Muscle of back (tissue), 13 donors: ENCODE measurements at places on chromosomes 6 and 20.

- DNase-seq, result no peak
Measured at GRCh38 chr6:111845441-111845871, 27.8 kb downstream of the FYN start.

- no peak for DNase-seq
Measured at GRCh38 chr6:117384659-117385058, 41.1 kb downstream of the ROS1 start.

DNA sequence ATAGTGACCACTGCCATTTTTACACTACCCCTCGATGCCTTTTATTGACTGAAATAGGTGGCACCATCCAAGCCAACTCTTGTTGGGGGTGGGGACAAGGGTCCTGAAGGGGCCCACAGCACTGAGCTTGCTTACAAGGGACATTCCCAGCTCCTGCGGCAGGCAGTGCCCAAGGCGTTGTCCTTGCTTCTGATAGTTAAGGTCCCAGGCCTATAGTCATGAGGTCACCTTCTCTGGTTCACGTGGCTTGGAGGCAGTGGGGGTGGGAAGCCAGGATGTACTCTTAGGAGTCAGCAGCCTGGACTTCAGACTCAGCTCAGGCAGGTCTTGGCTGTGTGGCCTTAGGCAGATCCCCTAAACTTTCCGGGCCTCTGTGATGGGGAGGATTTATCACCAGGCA, 48.6 kb downstream of the TOX2 start:
- no peak for DNase-seq

GRCh38 chr20:17822039-17822438, 122.3 kb downstream of the BANF2 start:
- no peak for DNase-seq

DNA sequence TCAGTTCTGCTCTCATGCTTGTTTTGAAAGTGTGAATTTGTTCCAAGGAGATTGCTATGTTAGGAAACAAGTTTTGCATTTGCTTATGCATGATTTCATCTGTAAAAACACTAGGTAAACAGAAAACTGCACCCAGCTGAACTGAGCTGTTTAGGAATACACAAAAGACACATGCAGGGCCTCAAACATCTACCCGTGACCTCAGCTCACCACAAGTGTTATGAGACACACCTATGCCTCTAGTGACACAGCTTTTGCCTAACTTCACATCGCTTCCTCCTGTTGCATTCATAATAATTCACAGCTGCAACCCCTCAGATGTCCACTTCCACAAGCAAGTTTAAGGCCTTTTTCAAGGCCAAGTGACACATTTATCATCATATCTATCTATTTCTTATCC, 98.0 kb upstream of the SLC24A3 start:
- DNase-seq, result no peak

GRCh38 chr6:119517428-119517827, 167.9 kb upstream of the MAN1A1 start:
- DNase-seq, result no peak

DNA sequence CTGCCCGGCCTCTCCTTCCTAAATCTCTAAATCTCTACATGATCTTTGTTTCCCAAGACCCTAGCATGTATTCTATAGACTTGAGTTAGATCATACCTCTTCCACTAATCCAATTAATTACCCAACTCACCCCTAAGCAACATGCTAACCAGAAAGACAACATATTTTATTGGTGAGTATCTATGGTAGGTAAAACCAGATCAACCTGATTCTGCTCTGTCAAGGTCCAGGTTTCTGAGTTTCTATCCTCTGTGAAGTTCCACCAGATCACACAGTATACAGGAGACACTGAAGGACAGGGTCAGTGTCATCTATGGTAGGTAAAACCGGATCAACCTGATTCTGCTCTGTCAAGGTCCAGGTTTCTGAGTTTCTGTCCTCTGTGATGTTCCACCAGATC, 363.2 kb upstream of the MARCKS start:
- DNase-seq, result no peak
